ENCODE measurements at places on chromosomes 16 and 17. TPM values are rescaled to one million over a fixed set of nuclear protein-coding genes. Genes with fewer than 3 reads are reported as not detected.

GLIS2 gene
- 5.7 TPM for total RNA-seq

NAGS gene
- 7.5 TPM for total RNA-seq

TP53TG3B gene
- total RNA-seq: not detected

ENGASE gene
- 14.5 TPM for total RNA-seq

EZH1 gene
- 8.7 TPM for total RNA-seq

TEX19 gene
- total RNA-seq: not detected

HOXB7 gene
- 13.2 TPM for total RNA-seq

TXNL4B gene
- 6.3 TPM for total RNA-seq

P2RX5 gene
- 0.88 TPM for total RNA-seq

SMG6 gene
- total RNA-seq: 77.8 TPM

TP53TG3E gene
- not detected for total RNA-seq

CLEC3A gene
- not detected for total RNA-seq

CACNG5 gene
- total RNA-seq: not detected

OTOP2 gene
- not detected for total RNA-seq

TEKT1 gene
- total RNA-seq: not detected

LLGL2 gene
- 0.64 TPM for total RNA-seq

DNAI2 gene
- not detected for total RNA-seq

C1QTNF8 gene
- not detected for total RNA-seq

KRTAP1-1 gene
- total RNA-seq: not detected

PRR35 gene
- total RNA-seq: not detected

CA7 gene
- total RNA-seq: not detected

DNAJA3 gene
- 50.0 TPM for total RNA-seq

TBC1D3I gene
- 0.39 TPM for total RNA-seq

GAST gene
- not detected for total RNA-seq

CCDC57 gene
- 16.5 TPM for total RNA-seq

GGA3 gene
- total RNA-seq: 15.5 TPM

C16orf46 gene
- 0.13 TPM for total RNA-seq

AURKB gene
- 23.6 TPM for total RNA-seq

ADGRG3 gene
- total RNA-seq: not detected

OR1A1 gene
- total RNA-seq: not detected

MMP25 gene
- 0.13 TPM for total RNA-seq

MAF gene
- total RNA-seq: 2.5 TPM

C1QL1 gene
- 1.4 TPM for total RNA-seq

TOM1L1 gene
- total RNA-seq: 20.7 TPM

CCDC200 gene
- not detected for total RNA-seq

SLC16A13 gene
- total RNA-seq: 1.7 TPM

NOXO1 gene
- not detected for total RNA-seq

CAPNS2 gene
- total RNA-seq: not detected

MT1A gene
- 82.3 TPM for total RNA-seq

RNF112 gene
- total RNA-seq: 1.6 TPM

ACSM3 gene
- 2.2 TPM for total RNA-seq

MTSS2 gene
- 17.6 TPM for total RNA-seq

ERI2 gene
- total RNA-seq: 24.4 TPM

KRT25 gene
- total RNA-seq: not detected

TEKT3 gene
- not detected for total RNA-seq

TP53TG3C gene
- total RNA-seq: not detected
